Activated CD4-positive, CD25-positive, alpha-beta regulatory T cell treated with anti-CD3 and anti-CD28 coated beads, Interleukin-2, amount 50 U/mL, for 24 hours (primary cell): ENCODE measurements at places on chromosomes 12 and 14.

DNA sequence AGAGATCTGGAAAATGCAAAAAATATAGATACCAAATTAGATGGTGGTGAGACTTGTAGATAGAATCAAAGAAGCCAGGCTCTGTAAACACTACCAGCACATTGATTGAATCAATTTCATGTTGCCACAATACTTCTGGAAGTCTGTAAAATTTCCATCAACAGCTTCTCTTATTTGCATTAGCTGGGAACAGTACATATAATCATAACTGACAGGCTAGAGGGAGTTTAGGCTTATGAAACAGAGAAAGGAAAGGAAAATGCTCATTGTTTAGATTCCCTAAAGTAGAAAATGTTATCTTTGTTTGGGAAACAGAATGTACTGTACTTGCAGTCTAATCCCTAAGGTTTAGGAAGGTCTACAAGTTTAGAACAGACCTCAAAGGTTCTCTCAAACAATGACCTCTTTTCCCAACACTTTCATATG, 335.2 kb downstream of the CEP128 start:
- no peak for ATAC-seq

- no peak for ATAC-seq
Measured at GRCh38 chr14:42378880-42379279, 772.2 kb downstream of the LRFN5 start.

GRCh38 chr12:28114488-28114887, 75.8 kb upstream of the CCDC91 start:
- no peak for ATAC-seq

DNA sequence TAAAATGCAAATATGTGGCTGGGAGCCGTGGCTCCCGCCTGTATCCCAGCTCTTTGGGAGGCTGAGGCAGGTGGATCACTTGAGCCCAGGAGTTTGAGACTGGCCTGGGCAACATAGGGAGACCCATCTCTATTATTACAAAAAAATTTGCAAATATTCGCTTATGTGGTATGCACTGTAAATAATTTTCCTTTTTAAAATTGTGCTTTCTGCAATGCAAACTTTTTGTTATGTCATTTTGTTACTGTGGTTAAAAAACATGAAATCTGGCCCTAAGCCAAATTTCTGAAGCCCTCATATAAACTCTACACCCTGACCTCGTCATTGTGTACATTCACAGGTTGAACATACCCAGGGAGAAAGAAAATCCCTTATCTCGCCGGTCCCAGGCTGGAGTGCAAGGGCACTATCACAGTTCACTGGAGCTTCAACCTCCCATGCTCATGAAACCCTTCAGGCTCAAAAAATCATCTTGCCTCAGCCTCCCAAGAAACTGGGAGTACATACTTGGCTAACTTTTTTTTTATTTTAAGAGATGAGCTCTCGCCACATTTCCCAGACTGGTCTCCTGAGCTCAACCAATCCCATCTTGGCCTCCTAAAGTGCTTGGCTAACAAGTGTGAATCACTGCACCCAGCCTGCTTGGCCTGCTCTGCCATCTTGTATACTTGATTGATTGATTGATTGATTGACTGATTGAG, 24.7 kb downstream of the TRAPPC6B start:
- no peak for ATAC-seq

GRCh38 chr14:91947475-91948184, at the start of gene FBLN5:
Gene FBLN5 (minus strand): TSS chr14:91947694. CDS start chr14:91947229, 465 bp downstream.
- ATAC-seq = peak; percentile 71

GRCh38 chr12:94659346-94659930, 9.1 kb upstream of the TMCC3 start:
- no peak for ATAC-seq

DNA sequence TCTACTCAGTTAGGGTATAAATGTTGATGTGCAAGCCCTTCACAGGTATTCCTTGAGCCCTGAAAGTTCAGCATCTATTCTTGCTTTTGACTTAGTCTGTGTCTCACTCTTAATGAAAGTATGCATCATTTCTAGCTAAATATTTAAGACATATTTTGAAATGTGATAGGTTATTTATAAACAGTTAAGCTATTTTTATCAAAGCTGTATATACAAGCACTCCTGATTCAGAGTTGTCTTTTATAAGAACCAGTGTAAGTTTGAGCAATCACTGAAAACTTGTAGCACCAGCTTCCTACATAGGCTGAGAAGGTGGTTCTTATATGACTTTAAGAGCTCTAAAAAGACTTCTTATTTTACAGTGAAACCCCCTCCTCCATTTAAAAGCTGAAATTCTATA, 98.6 kb downstream of the MYF5 start:
- ATAC-seq = no peak

DNA sequence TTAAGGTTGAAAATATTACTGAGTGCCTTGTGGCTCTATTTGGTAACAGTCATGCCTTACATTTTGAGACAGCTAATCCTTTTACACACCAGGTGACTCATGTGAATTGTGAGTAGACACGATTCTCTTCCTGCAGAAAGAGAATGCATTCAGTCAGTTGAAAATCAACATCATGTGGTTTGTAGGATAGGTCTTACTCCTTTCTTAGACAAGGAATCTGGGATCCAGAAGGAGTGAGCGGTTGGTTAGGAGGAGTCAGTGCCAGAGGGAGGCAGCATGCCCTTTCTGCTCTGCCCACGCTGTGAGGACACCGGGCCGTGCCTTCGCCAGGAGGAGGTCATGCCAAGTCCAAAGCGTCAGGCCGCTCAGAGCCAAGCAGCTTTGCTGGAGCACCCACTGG, 47.6 kb downstream of the TRAF3 start:
- ATAC-seq = peak; percentile 34

DNA sequence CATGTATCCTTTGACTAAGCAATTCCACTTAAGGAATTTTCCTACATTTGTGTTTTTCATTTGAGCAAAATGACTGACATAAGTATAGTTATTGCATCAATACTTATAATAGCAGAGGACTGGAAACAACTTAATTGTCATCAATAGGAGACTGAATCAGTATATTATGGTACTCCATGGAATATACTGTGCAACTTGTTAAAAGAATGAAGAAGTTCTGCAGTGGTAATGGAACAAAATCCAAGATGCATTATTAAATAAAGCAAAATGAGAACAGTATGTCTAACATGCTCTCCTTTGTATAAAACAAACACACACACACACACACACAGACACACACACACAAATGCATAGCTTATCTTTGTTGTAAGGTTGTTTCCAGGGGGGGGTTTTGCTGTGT, 303.1 kb downstream of the RAD51B start:
- no peak for ATAC-seq

DNA sequence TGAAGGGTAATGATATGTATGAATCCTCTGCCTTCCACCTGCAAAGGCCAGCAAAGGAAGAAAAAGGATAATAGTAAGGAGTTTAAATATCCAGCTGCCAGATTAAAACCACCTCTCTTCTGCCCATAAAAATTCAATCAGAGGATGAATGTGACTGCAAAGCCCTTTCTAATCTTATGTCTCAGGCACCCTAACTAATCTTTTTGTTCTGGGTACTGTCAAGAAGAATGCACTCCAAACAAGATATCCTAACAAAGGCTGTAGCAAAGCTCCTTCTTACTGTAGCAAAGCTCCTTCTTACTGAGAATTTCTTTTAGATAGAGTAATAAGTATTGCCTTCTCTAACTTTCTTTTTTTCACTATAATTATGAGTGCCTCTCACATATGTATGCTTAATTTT, 91.8 kb downstream of the ST8SIA1 start:
- ATAC-seq = no peak

- no peak for ATAC-seq
Measured at GRCh38 chr14:70144046-70144445, 44.7 kb downstream of the SLC8A3 start.

DNA sequence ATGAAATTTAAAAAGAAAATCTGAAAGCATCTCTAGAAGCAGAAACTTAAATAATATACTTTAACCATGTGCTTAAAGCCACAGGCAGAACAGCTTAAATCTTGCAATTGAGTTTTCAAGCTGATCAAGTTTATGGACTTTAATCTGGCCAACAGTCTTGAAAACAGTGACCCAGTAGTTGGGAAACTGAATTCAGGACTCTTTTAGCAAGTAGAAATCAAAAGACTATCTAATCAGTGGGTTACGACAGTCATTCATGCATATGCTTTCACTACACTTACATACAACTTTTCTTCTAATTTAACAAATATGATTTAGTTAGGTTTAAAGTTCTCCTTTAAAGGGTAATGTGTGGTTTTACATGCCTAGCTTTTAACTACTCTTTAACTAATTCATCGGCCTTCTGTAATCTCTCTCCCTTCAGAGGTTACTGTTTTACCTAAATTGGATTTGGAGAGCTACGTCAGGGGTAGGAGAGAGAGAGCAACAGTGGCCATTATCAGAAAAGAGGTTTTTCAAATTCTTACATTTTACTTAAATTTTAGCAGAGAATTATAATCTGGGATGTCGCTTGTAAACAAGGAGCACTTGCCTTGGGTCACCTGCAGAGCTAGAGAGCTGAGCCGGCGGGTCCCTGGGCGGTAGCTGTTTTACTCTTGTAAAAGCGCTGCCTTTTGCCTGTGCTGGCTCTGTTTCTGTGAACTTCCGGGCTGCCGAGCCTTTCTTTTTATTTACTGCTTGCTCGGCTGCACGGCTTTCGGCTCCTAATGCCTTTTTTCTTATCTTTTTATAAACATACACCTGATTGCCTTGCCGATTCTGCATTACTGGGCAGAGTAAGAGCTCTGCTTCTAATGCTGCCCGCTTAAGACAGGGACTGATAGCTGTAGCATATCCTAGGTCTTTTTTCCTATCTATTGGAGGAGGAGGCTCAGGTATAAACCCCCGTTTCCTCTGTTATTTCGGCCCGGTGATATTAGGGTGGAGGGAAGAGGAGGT, 17.4 kb upstream of the LYZ start:
- ATAC-seq = peak; percentile 66

DNA sequence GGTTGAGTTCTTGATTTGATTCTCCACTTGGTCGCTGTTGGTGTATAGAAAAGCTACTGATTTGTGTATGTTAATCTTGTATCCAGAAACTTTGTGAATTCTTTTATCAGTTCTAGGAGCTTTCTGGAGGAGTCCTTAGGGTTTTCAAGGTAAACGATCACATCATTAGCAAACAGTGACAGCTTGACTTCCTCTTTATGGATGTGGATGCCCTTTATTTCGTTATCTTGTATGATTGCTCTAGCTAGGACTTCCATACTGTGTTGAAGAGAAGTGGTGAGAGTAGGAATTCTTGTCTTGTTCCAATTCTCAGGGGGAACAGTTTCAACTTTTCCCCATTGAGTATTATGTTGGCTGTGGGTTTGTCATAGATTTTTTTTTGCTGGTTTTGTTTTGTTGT, 12.4 kb downstream of the MTRFR start:
- no peak for ATAC-seq

DNA sequence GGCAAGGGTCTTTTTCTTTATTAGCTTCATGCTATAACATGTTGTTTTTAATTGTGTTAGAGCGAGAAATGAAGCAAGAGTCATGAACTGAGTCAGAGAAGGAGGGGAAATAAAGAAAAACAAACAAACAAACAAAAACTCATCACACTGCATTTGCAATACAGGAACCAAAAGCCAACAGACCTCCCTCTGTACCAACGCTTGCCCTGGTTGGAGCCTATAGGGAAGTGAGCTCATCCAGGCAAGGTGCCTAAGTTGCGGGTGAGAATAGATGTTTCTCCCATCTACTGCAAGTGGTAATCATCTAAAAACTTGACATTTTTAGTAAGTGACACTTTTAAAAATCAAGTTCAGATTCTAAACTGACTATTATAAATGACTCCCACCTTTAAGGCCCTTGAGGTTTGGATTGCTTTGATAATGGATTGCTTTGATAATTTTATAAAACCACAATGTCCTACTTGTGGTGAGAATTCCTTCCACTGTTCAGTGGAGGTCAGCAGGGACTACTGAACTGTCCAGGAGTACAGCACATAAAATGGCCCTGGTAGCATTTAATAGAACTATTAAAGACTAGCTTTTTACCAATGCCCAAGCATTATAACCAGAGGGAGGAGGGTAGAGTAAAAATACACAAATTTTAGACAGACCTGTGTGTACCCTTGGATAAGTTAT, 31.3 kb downstream of the SLC38A1 start:
- ATAC-seq = no peak

- no peak for ATAC-seq
Measured at GRCh38 chr12:79023261-79023660, 158.7 kb downstream of the SYT1 start.

DNA sequence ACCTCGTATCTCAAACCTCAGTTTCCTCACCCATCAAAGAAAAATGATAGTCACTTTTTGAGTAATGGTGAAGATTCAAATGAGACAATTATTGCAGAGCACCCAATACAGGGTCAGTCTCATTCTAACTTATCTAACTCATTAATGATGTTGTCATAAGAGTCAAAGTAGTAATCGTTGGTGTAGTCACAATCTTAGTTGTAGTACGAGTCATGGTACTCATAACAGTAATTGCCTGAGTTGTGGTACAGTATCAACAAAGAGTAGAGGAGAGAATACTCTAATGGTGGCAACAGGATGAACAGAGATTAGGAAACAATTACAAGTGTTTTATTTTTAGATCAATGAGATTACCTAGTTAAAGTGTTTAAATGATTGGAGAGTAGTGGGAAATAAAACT, 93.6 kb upstream of the TMTC2 start:
- no peak for ATAC-seq

DNA sequence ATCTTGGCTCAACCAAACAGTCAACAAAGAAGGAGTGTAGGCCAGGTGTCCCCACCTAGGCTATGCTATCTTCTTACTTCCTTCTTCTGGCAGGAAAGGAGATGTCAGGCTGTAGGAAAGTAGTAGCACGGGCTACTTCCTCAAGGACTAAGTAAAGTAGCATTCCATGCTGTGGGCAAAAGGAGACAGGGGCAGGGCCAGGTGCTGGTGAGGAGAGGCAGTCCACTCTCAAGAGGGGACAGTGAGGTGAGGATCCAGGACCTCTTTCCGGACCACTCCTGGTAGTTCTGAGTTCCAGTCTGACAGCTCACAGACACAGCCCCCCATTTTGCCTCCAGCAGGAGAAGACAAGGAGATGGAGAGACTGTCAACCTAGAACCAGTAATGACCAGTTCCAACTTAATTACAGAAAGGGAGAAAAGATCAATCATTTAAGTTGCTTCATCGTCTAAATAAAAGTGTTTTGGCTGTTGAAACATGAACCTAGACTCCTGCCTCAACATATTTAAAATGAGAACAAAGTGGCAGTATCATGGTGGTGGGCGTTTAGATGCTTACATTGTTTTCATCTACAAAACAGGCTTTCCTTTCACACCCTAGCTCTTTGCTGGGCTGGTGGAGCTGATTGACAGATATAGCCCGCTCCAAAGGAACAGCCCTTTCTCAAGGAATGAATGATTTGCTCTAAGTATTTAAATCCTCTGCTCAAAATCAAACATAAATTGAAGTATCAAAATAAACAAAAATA, 5.1 kb upstream of the SSTR1 start:
- ATAC-seq = no peak
